ENCODE measurements at places on chromosomes 2 and 18.

DNA sequence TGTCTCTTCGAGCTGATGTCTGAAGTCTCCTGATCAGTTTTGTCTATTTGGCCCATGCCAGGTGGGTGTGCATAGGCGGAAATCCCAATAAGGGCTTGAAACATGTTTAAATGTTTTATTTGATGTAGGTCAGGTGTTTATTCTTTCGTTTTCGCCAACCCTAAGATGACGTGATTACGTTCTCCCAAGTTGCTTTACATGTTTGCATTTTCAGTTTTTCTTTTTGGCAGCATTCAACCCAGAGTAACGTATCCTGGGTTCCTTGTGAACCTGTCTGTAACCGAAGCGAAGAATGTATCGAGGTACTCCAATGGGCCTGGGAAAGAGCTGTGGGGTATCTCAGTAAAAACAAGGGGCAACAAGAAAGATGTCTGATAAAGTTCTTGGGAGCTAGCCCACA is 3.1 kb downstream of the ALPK2 start:
- no peak for DNase-seq

GRCh38 chr2:6793371-6793770 is 72.3 kb downstream of the CMPK2 start:
- DNase-seq = no peak

GRCh38 chr2:234333168-234334130 is 163.4 kb downstream of the ARL4C start:
- DNase-seq = no peak

GRCh38 chr18:24500217-24500616 is 39.8 kb downstream of the HRH4 start:
- DNase-seq = no peak

- no peak for DNase-seq
These were observed 8.6 kb downstream of the SPATS2L start for GRCh38 chr2:200314976-200315567.

DNA sequence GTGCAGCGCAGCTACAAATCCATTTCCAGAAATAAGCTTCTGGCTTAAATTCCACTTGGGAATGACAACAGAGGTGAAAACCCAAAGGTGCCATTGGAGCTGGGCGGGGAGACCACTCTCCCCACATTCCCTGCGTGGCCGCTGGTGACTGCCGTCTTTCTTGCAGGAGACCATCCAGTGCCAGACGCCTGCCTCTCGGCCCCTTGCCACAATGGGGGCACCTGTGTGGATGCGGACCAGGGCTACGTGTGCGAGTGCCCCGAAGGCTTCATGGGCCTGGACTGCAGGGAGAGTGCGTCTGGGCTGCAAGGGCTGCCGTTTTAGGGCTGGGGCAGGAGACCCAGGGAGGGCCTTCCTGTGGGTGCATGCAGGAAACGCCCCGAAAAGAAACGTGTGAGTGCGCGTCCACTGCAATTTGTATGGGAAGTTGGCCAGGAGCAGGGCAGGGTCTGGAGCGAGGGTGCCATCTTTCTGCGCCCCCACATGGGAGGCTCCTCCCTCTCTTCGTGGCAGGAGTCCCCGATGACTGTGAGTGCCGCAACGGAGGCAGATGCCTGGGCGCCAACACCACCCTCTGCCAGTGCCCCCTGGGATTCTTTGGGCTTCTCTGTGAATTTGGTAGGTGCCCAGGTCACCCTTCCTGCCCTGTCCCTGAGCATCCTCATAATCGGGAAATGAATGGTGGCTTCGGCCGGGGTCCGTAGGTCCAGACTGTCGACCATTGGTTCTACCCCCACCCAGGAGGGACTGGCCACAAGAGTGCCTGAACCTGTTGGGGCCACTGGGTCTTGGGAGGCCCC is 49.9 kb downstream of the SNED1 start:
- no peak for DNase-seq

DNA sequence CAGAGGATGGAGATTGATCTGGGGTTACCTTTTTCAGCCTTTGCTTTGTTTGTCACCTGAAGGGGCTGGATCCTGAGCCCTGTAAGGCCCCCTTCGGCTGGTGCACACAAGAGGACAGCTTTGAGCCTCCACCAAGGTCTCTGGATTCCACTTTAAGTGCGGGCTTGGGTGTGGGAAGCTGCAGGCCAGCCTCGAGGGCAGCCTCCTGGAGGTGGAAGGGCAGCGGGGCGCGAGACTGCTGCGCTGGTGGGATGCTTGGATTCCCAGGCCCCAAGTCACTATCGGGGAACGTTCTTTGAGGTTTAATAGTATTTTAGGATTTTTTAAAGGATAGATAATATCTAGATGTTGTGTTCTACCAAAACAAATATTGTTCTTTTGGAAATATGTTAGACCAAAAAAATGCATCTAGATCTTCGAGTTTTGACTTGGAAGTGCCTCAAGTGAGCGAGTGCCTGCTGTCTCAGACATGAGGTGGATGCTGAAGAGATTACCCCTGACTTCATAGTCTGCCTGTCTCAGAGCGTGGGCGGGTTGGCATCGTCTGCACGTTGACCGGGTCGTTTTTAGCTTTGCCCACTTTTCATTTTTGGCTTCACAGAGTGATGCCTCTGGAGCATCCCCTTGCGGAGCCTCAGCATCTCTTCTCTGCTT is 113.8 kb downstream of the AGAP1 start:
- DNase-seq = no peak

- DNase-seq = no peak
These were observed 469.4 kb downstream of the DLGAP1 start for GRCh38 chr18:3985664-3986063.

DNA sequence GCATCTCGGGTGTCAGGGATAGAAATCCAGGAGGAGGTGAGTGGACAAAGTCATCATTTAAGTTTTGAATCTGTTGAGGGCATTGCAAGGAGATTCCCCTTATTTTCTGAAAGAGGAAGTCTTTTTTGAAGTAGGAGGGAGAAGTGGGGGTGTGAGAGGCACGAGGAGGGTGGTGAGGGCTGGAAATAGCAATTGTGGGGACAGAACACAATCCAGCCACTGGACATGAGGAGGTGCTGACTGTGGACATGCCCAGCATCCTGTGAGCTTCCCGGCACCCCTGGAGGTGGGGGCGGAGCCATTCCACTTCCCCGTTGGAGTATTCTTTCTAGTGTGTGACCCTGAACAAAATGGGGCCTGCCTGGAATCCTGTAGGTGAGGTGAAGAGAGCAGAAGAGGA is 310.7 kb upstream of the EPAS1 start:
- DNase-seq = no peak

DNA sequence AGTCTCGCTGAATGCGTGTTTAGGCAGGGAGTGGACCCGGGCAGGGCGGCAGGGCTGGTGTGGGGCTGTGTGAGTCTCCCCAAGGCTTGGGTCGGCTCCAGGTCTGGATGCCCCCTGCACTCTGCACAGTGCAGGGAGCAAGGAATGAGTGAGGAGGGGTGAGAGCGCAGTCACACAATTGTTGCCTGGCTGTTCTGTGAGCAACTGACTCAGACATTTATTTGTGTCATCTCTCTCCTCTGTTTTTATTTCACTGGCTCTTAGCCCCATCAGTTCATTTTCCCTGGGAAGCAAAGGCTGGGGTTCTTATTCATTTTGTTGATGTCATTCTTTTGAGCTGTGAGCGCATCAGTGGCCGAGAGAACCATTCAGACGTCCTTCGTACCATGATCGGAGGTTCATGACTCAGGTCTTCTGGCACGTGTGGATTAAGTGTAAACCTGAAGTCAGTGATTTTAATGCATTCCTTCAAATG is 61.1 kb downstream of the GATA6 start:
- DNase-seq = no peak

GRCh38 chr2:54591551-54591950 is 131.9 kb upstream of the EML6 start:
- no peak for DNase-seq

DNA sequence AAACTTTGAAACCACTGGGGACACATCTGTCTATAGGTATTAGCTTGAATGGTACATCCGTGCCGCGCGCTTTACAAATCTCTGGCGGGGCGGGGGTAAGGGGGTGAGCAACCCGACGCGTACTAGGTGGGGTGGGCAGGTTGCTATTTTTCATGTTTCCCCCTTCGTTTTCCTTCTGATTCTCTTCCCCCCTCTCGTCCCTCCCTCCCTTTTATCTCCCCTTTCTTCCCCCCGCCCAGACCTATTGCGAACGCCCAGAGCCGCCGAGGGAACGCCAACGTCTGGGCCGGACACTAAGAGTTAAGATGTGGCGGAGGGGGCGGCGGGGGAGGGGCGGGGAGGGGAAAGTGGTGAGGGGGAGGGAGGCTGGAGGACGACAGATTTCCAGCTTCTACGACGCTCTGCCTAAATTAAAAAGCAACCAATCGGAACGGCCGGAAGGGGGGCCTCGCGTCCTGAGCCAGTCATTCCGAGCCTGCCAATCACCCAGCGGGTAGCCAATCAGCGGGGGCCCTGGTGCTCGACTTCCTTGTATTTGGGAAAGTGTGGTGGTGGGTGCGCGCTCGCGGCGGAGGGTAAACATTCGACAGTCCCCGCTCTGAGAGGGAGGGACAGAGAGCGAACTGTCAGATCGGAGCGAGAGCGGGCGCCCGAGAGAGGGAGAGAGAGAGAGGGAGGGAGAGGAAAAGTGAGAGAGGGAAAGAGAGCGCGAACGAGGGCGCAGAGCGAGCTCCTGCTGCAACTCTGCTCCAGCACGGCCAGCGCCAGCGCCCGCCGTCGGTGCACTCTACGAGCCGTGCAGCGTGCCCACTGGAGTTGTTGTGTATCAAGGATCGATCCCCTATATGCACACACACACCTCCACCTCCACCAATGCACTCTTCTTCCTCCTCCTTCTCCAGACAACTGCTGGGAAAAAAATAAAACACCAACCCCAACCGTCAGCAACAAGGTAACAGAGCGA is at the start of gene POU3F3:
Gene POU3F3 (plus strand): TSS at position 582 of the 964 bp plus-strand sequence. CDS start 1,396 bp downstream, outside the sequence.
- no peak for DNase-seq

DNA sequence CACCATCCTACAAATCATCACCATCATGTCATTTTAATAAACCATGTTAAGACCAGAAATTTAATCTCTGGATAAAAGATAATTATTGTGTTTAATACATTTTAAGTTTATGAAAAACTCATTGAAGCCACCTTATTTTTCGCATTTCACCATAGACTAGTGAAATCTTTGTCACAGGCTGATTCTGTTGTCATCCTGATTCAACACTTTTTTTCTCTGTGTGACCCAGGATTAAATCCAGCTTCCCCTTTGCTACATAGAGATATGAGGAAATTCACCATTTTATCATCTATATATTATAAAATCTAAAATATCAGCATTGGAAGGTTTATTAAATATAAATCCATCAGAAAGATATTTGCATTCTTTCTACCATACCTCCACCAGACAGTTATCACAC is 29.2 kb upstream of the MRO start:
- DNase-seq = no peak

- DNase-seq = no peak
These were observed 753.0 kb downstream of the CNTNAP5 start for GRCh38 chr2:124778076-124778475.

DNA sequence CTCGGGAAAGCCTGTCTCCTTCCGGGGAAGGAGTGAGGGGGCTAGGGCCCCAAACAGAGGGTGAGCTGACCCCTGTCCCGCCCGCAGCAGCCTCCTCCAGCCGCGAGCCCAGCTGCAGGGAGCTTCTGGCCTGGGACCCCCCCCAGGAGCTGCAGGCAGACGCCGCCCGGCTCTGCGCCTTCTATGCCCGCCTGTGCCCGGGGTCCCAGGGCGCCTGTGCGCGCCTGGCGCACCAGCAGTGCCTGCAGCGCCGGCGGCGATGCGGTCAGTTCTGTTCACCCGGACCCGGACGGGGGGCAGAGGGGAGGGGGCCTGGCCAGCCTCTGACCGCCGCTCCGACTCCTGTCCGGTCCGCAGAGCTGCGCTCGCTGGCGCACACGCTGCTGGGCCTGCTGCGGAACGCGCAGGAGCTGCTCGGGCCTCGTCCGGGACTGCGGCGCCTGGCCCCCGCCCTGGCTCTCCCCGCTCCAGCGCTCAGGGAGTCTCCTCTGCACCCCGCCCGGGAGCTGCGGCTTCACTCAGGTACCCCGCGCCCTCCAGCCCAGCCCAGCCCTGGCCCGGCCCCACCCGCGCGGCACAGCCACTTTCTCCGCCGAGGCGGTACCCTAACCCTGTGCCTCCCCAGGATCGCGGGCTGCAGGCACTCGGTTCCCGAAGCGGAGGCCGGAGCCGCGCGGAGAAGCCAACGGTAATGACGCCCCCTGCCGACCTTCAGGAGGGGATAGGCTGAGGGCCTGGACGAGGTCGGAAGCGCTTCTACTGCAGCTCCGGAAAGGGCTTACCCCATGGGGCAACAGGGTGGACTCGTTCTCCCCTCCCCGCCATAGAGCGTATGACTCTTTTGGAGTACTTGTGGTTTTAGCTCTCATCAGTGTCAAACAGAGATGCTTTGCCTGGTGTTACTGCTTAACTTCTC is 2.0 kb upstream of the CHRND start:
- DNase-seq = no peak

GRCh38 chr18:58152891-58153290 is 108.9 kb downstream of the NEDD4L start:
- no peak for DNase-seq
